Stimulated activated CD8-positive, alpha-beta memory T cell treated with anti-CD3 and anti-CD28 coated beads, Interleukin-2, amount 100 ng/mL, for 1 hour (primary cell): ENCODE measurements at places on chromosomes 7 and 10.

DNA sequence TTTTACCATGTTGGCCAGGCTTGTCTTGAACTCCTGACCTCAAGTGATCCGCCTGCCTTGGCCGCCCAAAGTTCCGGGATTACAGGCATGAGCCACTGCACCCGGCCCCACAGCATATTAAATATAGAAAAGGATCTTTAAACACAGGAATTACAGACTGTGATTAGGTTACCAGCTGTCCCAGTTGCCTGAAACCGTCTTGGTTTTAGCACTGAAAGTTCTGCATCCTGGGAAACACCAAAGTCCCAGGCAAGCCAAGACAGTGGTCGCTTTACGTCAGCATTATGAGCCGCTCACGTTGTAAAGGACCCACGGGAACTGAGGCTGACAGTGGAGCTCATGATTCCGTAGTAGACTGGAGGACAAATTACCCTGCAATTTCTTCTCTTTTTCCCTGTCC, 69.0 kb upstream of the FAM180A start:
- DNase-seq: no peak

DNA sequence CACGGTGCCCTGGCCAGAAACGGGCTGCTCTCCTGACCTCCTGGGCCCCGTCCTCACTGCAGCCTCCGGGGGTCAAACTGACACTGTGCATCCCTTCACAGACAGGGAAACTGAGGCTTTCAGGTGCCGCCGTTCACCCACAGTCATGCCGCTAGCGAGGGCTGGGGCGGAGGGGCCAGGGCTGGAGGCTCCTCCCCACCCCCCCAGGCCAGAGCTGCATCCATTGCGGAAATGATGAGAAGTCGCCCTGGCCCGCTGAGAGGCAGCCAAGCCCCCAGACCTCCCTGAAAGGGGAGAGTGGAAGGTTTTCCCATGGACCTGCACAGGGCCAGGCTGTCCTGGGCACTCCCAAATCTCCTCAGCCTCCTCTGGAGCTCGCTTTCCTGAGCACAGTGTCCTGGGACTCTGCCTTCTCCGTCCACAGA, 16.5 kb upstream of the INPP5A start:
- DNase-seq: no peak

DNA sequence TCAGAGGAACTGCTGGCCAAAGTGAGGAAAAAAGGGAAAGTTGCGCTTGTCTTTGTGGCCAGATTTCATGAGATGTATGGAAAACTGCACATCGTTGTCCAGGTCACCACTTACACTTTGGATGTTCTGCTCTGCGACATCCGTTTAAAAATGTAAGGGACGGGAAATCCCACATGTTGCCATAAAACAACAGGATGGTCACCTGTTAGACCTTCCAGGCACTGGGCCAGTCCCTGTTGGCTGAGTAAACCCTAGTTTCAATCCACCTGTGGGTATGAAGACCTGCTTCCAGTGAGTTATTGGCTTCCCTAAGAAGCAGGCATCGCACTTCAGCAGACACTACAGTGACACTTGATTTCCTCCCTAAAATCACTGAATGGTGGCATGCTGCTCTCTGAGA, 2.7 kb upstream of the STAMBPL1 start:
- DNase-seq: no peak

DNA sequence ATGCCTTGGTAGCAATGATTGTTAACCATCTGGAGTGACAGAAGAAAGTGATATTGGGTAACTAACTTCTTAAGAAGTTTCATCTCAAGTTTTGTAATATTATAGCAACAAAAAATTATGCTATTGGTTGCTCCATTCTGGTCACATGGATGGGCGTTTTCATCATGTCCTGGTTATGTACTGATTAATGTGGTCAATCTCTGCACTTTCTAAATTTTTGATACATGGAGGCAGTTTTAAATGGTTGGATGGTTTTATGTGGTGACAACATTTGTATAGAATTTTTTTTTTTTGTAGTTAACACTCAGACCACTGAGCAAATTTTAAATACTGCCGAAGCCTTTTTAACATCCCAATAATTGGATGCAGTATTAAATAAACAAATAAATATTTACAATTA, 55.2 kb upstream of the CCAR1 start:
- no peak for DNase-seq

- no peak for DNase-seq
These were observed 424.8 kb downstream of the KIF20B start for GRCh38 chr10:90126256-90126595.

- no peak for DNase-seq
These were observed 80.7 kb downstream of the CUX1 start for GRCh38 chr7:101898106-101898505.

DNA sequence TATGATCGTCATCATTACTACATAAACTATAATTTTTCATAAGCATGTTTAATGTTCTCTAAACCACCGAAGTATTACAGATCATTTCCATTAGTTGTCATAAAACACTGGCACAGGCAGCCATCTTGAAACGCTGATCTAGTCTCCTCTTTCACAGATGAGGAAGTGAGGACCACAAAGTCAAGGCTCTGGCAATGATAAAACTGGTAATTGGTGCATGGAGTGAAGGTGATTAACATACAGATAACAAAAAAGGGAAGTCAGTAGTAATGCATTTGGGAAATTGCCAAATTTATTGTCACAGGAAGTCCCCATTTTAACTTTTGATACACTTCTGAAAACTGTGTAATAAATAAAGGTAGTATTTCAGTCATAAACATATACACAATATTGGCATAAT, 49.3 kb downstream of the FBXL13 start:
- DNase-seq: no peak

GRCh38 chr7:24820730-24821044, 63.4 kb upstream of the GSDME start:
- DNase-seq: no peak
